ENCODE measurements at places on chromosomes 16 and 17.

GRCh38 chr17:79461041-79461440, 149.8 kb downstream of the RBFOX3 start:
- peak; percentile 22 for DNase-seq

DNA sequence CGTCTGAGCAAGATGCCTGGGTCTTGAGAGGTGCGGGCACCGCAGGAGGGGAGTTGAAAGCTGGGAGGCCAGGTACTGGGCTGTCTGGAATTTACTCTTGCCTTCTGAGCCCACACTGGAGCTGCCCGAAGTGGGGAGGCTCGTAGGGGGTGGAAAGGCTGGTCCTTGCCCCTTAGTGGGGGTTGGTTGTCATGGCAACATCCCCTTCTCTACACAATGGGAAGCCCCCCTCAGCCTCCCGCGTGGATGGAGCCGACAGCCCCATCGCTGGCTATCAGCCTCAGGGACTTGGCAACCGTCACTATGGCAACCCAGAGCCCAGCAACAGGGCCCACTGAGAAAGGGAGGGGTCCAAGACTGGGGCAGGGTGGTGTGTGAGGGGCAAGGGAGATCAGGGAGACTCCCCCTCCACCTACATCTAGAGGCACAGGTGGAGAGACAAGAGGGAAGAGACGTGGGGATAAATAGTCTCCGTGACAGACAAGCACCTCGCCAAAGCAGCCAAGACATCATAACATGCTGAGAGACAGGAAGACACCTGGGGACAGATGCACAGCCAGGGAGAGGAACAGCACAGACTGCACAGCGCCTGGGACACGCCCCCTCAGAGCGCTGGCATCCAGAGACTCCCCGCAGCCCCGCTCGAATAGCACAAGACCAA, 5.3 kb upstream of the DNAH2 start:
- DNase-seq = no peak

GRCh38 chr17:59832883-59833379, 59.8 kb downstream of the TUBD1 start:
- DNase-seq = peak; percentile 88

GRCh38 chr16:85655216-85656129, 33.3 kb downstream of the GINS2 start:
- no peak for DNase-seq

GRCh38 chr17:68057531-68057952, 22.0 kb downstream of the KPNA2 start:
- peak; percentile 43 for DNase-seq

DNA sequence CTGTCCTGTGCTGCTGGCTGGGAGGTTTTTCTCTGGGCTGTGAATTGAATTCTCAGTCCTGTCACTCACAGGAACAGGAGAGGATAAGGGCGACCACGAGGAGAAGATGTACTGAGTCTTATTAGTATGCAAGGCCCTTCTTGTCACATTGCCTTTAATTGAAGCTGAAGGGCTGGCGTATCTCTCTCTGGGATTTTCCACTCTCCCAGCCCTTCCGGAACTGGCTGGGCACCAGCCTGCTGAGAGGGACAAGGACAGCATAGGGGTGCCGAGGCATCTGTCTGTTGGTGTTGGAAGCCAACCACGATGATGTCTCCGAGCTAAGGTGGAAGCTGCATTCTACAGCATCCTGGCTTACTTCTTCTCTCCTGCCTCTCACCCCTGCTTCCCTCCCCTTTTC, 33.2 kb downstream of the GPRC5B start:
- no peak for DNase-seq

DNA sequence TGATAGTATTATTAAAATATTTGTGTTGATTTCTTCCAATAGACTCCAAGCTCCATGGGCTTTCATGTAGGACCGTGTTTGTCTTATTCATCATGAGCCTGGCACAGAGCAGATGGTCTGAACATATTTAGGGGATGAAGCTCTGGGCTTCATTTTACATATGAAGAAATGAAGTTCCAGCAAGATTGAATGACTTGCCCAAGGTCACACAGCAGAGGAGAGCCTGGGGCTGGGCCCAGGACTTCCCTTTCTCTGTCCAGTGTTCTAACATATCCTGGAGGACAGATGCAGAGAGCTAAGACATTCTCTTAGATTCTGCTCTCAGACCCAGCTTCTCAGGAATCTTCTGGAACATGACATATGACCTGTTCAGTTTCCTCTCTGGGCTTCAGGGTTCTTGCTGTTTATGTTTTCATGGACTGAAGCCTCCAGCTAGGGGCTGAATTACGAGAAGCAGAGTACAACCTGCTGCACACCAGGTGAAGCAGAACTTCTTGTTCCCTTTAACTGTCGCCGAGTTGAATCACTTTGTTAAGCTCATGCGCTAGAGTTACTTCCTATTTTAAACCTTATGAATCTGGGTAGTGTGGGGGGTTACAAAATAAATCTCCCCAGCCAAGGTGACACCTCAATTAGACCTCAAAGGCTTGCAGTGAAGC, 53.6 kb downstream of the GPRC5B start:
- no peak for DNase-seq

DNA sequence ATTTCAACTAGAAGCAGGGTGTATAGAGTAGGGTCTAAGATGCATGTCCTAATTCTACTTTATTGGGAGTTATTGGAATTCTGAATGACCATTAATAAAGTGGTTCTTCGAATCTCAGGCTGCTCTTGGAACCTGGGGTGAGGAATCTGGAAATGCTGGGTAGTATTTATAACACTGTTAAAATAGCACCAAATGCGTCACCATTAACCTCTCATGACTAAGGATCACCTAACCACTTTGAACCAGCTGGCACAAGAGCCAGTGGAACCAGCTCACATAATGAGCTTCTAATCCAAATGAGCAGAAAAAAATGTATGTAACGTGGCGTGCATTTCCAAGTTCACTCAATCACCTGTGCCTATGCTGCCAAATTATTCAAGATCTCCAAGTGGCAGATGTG, 281.7 kb downstream of the GRIN2A start:
- no peak for DNase-seq

DNA sequence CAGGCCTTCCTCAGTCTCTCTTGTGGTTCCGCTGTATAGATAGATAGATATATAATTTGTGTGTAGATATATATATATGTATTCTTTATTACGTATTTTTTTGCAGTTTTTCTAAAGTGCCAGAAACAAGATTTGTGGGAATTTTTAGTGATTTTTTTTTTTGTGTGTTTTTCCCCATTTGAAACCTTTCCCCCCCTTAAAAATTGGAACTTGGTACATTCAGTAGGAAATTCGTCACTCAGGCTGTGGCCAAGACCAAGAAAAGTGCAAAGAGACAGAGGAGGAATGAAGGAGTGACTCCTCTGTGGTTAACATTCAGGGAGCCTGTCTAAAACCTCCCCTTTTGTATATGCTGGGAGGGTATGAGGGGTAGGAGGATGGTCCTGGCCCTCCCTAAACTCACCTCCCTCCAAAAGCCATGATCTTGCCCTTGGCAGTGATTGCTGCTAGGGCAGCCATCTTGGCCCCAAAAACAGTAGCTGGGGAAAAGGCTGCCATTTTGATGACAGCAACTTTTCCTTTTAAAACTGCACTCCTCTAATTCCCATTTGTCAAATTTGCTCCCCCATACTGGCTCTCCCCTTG, 15.2 kb downstream of the CHRNB1 start:
- no peak for DNase-seq

DNA sequence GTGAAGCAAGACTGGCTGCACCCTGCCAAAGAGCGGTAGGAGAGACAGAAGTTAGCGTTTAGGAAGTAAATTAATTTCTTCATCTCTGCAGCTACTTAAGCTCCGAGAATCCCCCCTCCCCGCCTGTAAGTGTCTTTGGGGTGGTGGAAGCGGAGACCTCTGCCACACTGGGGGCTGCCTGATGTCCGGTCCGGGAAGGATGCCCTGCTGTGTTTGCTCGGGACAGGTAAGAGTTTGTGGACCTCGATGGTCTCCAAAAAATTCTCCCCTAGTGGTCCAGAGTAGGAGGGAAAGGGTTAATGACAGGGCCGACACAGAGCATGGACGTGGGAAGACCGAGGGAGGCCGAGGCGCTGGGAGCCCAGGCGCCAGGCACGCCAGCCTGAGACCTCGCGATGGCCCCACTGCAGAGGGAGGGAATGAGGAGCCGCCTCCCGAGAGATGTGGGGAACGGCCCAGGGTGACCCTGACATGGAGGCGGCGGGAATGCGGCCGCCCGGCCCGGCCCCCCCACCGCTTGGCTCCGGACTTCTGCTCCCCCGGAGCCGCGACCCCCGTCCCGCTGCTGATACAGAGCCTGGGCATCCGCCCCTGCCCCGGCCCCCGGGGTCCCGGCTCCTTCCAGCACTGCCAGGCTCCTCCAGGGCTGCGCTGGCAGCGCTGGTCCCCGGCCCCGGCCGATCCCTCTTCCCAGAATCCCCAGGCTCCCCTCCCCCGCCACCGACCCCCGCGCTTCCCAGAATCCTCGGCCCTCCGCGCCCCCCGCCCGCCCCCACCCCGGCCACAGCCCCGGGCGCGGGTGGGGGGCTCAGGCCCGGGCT, 680 bp downstream of the ZNF629 start:
- DNase-seq = peak; percentile 41

DNA sequence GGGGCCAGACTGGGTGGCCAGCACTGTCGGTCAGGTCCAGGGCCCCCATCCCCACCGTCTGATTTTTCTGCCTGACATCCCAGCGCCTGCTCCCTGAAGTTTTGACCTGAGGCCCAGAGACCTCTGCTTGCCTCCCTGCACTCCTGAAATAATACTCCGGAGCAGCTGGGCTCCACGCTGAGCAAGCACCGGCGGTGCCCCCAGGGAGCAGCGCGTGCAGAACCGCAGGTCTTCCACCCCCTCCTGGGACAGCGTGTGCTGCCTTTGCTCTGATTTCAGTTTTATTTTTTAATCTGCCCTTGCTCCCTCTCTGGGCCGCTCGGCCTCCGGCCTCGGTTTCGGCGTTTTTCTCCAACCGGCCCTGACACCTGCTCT, 132.4 kb upstream of the GSE1 start:
- no peak for DNase-seq

DNA sequence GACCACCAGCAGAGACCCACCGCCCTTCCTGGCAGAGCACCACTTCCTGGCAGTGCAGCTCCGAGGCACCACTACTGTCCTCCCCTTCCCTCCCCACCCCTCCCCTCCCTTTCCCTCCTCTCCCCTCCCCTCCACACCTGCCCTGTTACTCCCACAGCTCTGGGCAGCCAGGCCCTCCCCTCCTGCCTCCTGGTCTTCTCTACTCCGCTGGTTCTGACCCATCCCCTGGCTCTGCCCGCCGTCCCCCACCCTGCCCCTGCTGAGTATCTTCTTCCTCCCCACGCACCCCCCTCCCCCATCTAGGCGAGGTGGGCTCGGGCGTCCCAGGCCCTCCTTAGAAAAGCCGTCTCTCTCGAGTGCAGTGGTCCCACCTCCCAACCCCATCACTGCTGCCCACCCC, 77.7 kb downstream of the AMFR start:
- DNase-seq = no peak

GRCh38 chr16:21997697-21998480, 3.0 kb downstream of the PDZD9 start:
- no peak for DNase-seq

- DNase-seq = no peak
These were observed 22.4 kb downstream of the NXPH3 start for GRCh38 chr17:49597928-49598655.

GRCh38 chr16:81494888-81495287, 50.3 kb downstream of the CMIP start:
- DNase-seq = no peak

DNA sequence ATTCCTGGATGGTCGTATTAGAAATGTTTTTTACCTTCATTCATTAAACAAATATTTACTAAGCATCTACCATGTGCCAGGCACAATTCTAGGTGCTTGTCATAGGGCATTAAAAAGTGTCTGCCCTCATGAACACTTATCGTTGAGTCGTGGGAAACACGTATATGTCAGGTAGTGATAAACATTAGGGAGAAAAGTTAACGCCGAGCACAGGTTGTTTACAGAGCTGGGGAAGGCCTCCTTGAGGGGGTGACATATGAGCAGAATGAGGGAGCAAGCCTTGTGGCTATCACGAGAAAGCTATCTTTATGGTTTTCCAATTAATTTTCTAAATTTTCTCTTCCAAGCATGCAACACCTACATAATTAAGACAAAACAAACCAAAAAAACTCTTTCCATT, 985 bp upstream of the ZNF213 start:
- DNase-seq = no peak

DNA sequence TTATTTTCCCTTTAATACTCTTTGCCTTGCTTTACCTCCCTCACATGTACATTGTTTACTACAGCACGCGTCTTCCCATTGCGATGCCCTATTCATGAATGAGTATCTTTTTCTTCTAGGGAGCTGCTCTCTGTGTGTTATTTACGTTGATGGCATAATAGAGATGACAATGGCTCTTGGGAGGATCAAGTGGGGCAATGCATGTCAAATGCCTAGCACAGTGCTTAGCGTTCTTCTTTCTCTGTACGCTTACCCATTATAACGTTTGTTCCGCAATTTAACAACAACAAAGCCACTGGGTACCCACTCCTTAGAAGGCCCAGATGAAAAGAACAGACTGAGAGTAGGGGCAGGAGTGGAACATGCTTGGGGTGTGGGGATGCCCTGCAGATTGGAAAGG, 271.6 kb upstream of the TNRC6C start:
- no peak for DNase-seq

DNA sequence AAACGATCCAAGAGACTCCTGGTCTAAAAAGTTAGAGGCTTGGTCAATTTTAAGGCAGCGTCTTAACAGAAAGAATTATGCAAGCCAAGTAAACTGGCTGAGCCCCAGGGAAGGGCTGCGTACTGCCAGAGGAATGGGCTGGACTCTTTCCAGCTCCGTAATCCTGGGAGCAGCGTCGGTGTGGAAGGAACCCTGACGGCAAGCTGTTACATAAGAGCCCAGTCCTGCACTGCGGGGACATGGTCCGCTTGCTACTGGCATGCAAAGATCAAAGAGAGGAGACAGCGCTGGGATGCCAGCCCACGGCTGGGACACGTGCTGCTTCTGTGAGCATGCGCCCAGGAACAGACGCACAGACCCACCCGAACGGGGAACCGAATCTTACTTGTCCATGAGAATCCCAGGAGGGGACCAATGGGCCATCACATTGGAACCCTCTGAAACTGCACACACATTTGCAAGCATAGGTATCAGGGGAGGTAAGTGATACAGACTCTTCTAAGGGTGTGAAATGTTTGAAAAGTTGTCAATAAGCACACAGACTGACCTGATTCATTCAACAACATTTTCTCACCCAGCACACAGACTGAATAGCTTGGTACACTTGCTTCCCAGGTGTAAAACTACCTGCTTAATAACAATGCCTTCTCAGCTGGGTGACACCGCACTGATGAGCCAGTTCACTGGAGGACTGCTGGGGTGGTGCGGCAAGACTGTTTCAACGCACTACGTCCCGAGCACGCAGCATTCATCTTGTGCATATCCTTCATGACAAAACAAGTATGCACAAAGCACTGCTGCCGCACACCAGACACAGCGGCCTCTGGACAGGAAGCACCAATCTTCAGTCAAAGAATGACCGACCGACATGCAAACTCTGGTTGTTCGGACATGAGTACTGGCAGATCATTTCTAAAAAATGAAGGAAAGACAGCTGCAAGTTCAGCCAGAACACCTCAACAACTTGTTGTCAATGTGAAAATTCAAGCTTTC, 94.9 kb downstream of the ANKRD11 start:
- peak; percentile 83 for DNase-seq

- no peak for DNase-seq
These were observed 20.8 kb downstream of the ATP6V0D1 start for GRCh38 chr16:67460168-67460567.
